ENCODE measurements at places on chromosomes 6 and 20.

- no peak for DNase-seq
These were observed 838.4 kb downstream of the TFAP2A start for GRCh38 chr6:9576521-9576920.

GRCh38 chr6:146980900-146981329 is 223.3 kb upstream of the STXBP5 start:
- DNase-seq: no peak

GRCh38 chr6:1987640-1988039 is 257.8 kb downstream of the GMDS start:
- no peak for DNase-seq

- no peak for DNase-seq
These were observed 301.0 kb downstream of the CENPW start for GRCh38 chr6:126640921-126641320.

DNA sequence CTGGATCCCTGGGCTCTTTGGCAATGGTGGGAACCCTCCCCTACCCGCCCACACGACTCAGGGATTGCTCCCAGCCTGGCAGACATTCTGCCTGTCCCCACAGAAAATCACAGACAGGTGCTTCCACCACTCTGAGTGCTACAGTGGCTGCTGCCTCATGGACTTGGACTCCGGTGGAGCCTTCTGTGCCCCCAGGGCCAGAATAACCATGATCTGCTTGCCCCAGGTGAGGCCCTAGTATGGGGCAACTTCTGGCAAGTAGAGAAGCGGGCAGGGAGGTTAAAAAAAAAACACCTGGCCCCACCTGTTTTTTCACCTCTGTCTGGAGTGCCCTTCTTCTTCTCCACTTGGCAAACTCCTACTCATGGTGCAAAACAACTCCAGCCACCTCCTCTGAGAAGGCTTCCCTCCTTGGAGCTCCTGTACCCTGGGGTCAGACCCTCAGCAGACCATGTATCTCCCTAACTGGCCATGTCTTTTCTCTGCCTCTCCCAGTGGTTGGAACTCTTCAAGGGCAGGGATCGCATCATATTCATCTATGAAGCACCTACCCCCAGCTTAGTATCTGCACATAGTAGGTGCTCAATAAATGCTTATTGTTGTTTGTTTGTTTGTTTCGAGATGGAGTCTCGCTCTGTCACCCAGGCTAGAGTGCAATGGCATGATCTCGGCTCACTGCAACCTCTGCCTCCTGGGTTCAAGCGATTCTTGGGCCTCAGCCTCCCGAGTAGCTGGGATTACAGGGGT is 1.1 kb downstream of the CLPSL2 start:
- no peak for DNase-seq

DNA sequence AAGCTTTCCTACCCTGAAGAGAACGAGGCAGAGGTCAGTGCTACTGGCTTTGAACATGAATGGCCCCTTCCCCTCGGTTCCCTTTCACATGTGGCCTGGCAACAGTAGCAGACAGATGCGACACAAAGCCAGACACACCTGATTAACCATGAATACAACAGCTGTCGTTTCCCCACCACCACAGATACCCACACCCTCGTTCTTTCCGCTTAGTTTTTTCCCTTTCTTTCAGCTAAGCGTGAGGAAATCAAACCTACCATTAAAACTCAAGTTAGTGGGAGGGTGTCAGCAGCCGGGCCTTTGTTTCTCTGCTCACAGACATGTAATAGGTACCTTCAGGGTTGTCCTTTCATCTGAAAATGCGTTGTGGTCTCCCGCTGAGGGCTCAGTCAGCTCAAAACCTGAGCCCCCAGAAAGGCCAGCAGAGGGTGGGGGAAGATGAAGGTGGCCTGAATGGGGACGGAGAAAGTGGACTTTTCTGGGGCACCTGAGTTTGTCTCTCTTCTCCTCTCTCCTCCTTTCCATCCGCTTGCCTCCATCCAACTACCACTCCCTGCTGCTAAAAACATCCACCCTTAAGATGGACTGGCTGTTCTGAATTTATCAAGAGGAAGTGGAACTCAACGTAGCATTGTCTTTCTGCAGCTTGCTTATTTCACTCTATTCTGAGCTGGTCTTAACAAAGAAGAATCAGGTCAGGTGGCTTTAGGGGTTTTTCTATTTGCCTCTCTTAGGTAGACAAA is 516.6 kb upstream of the JARID2 start:
- no peak for DNase-seq

DNA sequence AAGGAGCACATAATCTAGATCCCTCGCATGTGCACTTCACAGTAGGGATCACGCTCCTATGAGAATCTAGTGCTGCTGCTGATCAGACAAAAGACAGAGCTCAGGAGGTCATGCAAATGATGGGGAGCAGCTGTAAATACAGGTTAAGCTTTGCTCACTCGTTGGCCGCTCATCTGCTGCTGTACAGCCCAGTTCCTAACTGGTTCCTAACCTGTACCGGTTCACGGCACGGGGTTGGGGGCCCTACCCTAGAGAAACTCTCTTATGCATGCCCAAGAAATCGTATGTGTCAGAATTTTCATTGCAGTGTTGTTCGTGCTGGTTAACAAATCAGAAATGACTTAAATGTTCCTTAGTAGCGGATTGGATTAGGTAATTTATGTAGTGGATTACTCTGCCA is 116.1 kb downstream of the CDH26 start:
- DNase-seq: no peak

All from DMS 273 treated with DMSO at 0.1 percent for 48 hours (cell line).